ENCODE measurements at places on chromosomes 12 and 14. TPM values are rescaled to one million over a fixed set of nuclear protein-coding genes. Genes with fewer than 3 reads are reported as not detected.

DNA sequence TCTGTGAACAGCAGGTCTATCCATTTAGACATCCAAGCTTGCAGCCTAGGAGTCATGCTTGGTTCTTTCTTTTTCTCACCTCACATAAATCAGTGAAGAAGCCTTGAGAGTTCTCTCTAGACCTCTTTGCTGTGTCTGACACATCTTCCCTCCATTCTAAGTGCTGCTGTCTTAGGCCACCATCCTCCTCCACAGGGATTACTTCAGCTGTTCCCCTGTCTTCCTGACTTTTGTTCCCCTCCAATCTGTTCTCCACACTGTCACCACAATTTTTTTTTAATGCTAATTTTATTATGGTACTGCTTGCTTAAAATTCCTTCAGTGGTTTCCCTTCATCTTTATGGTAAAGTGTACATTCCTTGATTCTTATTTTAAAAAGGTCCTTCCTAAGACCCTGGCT lies 71.8 kb downstream of the DERA start:
- no peak for DNase-seq

DNA sequence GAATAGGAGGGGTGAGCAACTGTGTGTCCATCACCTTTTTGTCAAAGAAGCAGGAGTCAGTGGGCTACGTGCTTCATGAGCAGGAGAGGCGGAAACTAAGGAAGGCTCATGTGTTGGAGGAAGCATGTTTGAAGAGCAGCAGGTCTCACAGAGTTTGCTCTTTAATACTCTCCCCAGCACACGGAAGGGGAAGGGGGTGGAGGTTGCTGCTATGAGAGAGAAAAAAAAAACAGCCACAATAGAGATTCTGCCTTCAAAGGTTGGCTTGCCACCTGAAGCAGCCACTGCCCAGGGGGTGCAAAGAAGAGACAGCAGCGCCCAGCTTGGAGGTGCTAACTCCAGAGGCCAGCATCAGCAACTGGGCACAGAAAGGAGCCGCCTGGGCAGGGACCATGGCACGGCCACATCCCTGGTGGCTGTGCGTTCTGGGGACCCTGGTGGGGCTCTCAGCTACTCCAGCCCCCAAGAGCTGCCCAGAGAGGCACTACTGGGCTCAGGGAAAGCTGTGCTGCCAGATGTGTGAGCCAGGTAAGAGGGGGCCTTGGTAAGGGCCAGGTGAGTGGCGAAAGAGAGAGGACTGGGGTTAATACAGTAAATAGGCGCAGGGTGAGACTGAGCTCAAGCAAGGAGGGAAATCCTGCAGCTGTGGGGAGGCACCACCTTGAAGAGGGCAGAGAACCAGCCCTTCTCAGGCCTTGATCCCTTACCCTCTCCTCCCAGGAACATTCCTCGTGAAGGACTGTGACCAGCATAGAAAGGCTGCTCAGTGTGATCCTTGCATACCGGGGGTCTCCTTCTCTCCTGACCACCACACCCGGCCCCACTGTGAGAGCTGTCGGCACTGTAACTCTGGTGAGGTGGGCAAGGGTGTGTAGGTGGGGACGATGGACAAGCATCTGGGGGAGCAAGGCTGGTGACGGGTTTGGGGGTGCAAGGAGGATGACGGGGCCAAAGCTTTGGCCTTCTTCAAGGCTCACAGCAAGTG lies at the start of gene CD27:
TSS of gene CD27 (plus strand) at position 252 of the 985 bp plus-strand sequence. CDS start at position 393, 141 bp downstream.
- DNase-seq = no peak

DNA sequence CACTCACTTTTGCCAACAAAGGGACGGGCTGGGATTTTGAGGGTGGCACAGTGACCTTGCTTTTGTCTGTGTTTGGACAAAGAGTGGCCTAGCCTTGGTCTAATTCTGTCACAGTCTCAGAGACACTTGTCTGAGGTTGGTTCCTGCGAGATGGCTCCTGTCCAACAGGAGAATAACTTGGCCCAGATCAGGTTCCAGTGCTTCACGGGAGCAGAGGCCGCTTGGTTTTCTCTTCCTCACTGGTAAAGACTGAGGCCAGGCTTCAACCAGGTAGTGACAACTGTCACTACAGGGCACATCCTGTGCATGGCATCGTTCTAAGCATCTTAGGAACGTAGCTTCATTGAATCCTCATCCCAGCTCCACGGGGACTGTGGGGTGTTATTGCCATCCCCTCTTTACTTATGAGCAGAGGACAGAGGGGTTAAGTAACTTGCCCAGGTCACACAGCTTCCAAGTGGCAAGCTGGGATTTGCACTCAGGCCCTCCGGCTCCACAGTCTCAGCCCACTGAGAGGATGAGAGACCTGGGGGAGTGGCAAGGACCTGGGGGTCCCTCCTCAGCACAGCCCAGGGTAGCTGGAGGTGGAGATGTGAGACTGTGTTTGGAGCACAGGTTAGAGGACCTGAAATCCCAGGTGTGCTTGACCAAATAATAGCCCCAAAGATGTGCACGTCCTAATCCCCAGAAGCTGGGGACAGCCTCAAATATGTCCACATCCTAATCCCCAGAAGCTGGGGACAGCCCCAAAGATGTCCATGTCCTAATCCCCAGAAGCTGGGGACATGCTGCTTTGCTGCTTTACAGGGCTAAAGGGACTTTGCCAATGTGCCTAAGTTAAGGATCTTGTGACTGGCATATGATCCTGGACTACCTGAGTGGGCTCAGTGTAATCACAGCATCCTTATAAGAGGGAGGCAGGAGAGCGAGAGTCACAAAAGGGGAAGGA lies 179.2 kb upstream of the RTL1 start:
- no peak for DNase-seq

DNA sequence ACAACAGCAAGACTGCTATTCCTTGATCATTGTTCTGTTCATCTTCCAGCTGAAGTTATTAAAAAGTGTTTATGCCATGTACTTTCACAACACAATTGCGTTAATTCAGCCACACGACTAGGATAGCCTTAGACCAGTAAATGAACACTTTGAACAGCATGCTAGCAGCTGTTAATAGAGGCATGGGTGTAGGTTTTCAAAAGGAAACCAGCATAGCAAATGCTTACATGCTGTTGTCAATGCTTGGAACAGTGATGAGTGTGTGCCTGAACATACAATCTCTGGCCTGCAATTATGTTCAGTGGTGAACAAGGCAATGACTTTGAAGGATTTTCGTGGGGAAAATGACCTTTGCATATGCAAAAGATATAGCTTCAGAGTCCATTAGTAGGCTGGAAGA lies 127.4 kb upstream of the RBM19 start:
- no peak for DNase-seq

GRCh38 chr14:55807053-55807880 lies 227.3 kb downstream of the KTN1 start:
- peak; percentile 88 for DNase-seq

DNA sequence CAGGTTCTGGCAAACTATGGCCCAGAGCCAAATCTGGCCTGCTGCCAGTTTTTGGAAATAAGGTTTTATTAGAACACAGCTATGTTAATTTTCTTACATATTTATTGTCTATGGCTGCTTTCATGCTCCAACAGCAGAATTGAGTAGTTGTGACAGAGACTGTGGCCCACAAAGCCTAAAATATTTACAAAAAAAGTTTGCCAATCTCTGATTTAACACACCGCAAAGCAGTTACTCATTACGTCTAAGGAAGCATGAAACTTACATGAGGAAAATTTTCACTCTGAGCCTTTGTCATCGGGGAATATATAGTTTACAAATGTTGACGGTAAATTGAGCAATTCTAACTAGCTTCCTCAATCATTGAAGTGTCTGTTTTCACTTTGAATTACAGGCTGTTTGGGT lies 96.5 kb downstream of the UNC79 start:
- DNase-seq = no peak

- no peak for DNase-seq
Observed at GRCh38 chr12:27575090-27575761, 51.2 kb downstream of the PPFIBP1 start.

GRCh38 chr14:23379366-23380196 lies 2.7 kb downstream of the CMTM5 start:
- DNase-seq = peak; percentile 67

DNA sequence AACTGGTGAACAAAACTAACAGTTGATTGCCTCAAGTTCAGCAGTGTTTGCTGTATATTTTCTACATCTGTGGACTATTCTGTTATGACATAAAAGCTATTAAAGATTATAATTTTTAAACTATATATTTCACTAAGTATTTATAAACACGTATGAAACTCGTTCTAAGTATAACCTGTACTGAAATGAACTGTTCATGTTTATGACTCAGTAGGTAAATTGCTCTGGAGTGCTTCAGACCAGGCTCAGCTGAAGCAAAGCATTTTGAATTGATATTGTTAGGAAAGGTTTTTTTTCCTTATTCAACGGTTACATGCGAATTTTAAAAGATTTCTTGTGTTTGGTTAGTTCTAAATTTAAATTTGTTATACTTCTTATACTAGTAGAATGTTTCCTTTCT lies 151.3 kb downstream of the RAD51B start:
- no peak for DNase-seq

GPR137C gene
- total RNA-seq = not detected

PAPOLA gene
- 207 TPM for total RNA-seq

KLHL42 gene
- 25.7 TPM for total RNA-seq
